ENCODE measurements at places on chromosomes 5 and 9.
A peak's percentile ranks its signal among the peaks of the same experiment; 100 is the strongest.

GRCh38 chr9:4297151-4297785, 2.6 kb downstream of the GLIS3 start:
- peak; percentile 36 for DNase-seq

DNA sequence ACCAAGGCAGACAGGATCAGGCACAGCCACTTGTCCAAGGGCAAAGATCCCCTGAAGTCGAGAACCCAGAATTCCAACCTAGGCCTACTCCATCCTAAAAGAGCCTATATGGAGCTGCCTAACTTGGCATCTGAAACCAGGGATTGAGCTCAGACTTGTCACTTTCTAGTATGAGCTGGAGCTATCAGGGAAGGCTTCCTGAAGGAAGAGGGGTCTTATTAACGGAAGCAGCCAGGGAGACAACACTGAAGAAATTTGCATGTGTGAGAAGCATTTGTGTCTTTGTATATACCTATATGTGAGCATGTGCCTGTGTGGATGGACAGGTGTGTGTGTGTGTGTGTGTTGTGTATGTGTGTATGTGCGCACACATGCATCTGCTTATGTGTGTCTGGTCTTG, 4.7 kb upstream of the AQP7 start:
- no peak for DNase-seq

GRCh38 chr5:33563530-33563929, 122.8 kb downstream of the TARS1 start:
- DNase-seq = no peak

DNA sequence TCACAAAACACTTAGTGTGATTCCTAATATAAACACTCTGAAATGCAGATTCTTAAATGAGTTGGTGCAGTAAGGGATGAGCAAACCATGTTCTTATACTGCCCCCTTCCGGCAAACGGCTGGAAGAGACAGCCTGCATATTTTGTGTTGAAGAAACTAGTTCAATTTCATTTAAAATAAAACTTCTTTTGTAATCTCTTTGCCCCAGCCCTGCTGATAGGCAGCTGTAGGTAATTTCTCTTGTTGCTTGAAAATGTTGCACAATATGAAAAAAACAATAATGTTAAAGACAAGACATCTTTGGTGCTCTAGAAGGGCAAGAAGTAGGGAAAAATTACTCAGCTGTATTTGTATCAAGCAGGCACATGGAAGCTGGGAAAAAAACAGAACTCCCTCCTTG, 89.7 kb upstream of the CCNG1 start:
- DNase-seq = no peak

DNA sequence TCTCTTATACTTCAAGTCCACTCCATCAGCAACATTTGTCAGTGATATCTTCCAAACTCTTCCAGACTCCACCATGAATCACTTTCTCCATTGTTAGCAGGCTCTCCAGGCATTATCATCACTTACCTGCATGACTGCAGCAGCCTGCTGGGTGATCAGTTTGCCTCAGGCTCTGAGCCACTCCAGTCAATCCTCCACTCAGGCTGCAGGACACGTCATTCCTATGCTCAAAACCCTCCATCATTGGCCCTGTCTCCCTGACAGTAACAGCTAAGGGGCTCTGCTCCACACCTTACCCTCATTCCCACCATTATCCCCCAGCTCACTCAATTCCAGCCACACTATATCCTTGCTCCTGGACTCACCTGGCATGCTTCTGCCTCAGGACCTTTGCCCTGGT, 10.7 kb downstream of the DIRAS2 start:
- no peak for DNase-seq

DNA sequence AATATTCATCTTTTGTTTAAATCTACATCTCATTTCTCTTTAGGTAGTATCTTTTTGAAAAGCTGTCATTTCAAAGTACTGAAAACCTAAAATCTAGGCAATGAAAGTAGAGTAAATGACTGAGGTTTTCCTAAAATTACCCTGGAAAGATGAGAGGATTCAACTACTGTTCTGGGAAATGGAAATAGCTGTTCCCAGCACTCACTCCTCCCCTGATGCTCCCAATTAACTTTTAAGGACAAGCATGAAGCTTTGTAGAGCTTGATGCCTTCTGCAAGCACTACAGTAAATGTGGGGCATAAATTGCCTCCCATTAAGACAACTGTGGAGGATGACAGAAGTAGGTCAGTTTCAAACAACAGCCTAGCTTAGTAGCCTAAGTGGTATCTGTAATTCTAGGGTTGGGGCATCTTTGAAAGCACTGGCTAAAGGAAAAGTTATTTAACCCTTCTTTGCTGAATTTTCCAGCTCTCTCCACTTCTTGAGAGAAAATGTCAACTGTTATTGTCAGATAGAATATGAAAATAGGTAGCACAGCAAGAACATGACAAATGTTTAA, 100.2 kb upstream of the GNA14 start:
- no peak for DNase-seq

DNA sequence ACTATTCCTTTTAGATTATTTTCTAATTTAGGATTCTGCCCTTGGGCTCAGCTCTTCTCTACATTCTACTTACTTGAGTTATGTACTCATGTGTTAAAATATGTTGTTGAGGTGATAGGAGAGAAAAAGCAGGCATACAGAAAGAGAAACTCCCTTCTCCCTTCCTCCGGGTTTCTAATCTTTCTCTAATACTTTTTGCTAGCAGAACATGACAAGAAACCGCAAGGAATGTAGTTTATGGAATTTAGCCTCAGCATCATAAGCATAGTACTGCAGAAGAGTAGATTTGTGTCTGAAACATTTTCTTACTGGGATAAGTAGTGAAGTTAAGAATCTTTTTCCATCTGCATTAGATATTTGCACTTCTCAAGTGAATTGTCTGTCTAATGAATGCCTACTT, 139.5 kb upstream of the CYLC2 start:
- no peak for DNase-seq

GRCh38 chr5:149886692-149887470, 57.7 kb downstream of the PDE6A start:
- DNase-seq = no peak

- peak; percentile 1 for DNase-seq
Observed at GRCh38 chr5:157126-157715, 34.1 kb upstream of the LRRC14B start.

GRCh38 chr5:125778791-125779190, 644.4 kb upstream of the GRAMD2B start:
- no peak for DNase-seq

DNA sequence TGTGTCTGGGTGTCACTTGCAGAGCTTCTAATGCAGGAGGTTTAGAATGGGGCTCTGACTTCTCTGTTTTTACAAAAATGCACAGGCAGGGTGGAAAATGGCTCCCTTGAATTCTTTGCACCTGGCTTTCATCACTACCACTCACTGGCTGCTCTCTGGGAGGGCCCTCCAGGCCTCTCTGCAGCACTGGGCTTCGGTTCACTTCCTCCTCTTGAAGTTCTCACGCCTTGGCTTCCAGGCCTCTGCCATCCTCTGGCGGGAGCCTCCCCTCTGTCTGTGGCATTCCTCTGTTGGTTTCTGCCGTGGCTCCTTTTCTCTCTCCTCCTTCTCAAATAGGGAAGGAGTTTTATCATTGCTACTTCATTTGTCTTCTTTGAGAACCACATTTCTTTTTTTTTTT, 2.8 kb upstream of the PRLR start:
- DNase-seq = no peak

- DNase-seq = peak; percentile 85
Observed at GRCh38 chr9:137461663-137462395, 2.7 kb upstream of the NSMF start.

DNA sequence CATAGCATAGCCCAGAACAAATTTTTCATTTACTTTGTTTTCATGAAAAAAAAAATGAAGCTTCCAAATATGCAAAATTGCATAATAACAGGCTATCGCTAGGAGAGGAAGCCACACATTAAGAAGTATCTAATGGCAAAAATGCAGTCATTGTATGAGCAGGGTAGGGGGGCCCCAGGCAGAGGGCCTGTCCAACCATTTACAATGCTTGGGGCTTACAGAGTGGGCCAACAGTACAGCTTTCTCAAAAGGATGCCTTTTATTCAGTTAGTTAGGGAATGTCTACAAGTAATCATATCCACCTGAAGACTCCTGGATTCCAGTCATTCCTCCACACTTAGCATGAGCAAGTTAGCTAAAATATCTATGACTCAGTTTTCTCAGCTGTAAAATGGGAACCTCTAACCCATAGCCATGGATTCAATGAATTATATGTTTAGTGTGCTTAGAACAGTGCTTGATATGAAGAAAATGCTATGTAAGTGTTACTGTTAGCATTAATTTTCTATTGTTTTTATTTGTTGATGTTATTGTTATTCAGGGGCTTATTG, 117.7 kb downstream of the GAS1 start:
- no peak for DNase-seq

DNA sequence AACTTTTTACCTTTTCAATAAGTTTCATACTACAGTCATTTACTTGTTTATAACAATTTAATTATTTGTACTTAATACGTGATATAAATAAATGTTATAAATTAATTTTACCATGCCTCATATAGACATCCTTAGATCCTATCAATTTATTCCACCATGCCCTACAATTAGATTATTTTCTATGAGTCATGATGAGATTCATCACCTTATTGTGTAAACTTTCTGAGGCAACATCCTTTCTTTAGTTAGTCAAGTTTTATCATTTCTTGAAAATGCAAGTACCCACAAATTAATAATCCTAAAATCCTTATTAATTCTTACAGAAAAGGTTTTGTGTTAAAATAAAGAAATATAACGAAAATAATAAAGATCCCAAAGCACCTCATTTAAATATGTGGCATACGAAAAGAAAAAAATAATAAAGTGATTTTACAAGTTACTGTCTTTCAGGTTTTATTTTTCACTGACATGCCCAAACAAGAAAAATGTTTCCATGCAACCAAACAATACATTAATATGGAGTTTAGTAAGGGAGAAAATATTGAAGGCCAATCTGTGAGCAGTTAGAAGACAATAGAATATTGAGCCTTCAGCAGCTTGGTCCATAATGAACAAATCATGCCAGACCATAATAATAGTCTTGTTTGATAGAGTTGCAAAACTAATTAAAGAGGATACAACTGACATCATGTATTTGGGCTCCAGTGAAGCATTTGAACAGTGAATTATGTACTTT, 188.7 kb upstream of the MRPS30 start:
- no peak for DNase-seq

GRCh38 chr5:10699281-10699874, 61.7 kb downstream of the DAP start:
- DNase-seq = no peak

- DNase-seq = no peak
Observed at GRCh38 chr5:65765582-65765981, 43.6 kb downstream of the NLN start.

DNA sequence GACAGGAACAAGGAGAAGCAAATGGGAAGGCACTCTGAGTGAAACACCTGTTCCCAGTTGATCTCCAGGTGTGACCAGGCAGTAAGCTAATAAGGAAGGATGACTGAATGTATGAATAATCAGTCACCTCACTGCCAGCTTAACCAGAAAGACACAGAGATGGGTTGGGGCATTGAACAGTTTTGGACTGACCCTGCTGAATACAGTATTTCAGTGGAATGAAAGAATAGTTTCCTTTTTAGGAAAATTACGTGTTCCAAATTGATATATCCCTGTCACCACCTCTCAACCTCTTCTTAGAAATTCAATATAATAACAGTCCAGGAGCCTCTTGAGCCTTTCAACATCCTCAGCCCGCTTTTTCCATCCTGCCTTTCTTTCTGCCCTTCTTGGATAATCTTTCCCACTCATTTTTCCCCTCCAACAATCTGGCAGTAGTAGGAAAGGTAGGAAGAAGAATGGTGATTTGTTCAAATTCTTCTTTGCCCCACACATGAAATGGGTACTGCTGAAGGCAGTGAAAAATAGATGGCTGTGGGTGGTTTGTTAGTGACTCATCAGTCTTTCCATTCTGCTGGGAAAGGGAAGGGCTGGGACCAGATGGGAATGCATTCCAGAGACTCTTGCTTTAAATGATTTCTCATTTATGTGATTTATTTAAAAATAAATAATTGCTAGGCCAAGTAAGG, 117.9 kb downstream of the ZSWIM6 start:
- no peak for DNase-seq

GRCh38 chr5:28542987-28543386, 1504.6 kb upstream of the CDH9 start:
- no peak for DNase-seq
